Activated T-cell treated with anti-CD3 and anti-CD28 coated beads, Interleukin-2, amount 50 U/mL, for 1 hour (primary cell): ENCODE measurements at places on chromosomes 12 and 14.

DNA sequence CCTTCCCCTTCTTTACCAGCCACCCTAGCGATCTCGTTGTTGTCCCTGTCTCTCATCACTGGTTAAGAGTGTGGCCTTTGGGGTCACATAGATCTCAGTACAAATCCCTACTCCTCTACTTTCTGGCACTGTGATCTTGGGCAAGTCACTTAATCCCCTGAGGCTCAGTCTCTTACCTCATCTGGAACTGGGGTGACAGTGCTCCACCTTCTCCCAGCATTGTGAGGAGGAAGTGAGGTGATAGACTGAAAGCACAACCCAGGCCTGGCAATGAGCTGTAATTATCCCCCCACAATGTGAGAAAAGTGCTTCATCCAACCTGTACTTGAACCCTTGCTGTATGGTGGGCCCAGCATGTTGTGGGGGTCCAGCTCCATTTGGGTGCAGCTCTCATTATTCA is 48.0 kb downstream of the IRAK3 start:
- DNase-seq = no peak

- DNase-seq = no peak
Measured at GRCh38 chr14:69234106-69234505, 25.9 kb upstream of the GALNT16 start.

DNA sequence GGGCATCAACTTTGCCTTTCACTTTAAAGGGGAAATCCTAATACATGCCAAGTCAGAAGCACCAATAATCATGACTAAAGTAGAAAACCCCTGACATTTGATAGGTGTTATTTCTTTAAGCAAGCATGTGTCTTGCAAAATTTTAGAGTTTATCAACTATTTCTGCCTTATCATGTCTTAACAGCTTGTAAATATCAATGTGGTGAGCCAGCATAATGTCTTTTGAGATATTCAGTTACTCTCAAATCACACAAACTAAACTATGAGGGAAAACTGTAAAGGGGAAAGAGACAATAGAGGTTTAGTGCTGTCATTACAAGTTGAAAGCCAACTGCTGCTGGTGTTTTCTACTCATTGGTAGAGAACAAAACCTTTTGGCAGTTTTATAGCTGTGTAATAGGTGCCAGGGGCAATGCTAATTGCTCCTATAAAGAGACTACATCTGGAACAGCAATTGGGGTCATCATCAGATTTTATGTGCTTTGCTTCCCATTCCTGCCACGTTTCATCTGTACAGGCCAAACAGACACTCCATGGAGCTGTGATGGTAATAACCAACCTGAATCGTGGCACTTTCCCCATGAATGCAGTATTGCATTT is 1027.4 kb downstream of the FSCB start:
- DNase-seq = no peak

DNA sequence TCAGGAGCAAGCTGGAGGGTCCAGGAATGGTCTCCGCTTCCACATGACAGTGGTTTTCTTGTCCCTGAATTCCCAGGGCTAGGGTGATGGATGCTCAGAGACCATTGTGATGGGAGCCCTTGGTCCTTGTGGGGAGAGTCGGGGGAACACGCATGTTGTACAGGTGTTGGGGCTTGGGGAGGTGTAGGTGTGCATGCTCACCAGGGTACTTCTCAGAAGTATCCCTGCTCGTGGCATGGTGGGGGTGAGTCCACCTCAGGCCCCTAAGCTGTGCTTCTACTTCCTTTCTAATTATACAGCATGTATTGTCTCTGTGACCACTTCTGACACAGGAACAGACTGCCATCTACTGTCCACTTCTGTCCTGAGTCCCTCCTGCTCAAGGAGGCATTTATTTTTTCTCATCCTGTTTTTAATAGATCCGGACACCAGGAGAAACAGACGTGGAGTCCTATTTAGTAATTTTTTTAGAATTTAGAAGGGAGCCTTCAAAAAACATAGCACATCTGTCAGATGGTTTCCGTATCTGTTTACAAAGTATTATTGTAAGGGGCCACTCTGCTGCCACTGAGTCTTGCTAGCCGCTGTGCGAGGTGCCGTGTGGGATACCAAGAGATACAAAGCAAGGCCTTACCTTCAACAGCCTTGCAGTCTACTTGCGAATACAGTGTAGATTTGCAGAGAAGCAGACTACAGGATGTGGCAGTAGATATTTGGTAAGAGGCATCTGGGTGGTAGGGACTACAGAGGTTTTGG is 10.5 kb downstream of the NTF3 start:
- no peak for DNase-seq

- DNase-seq = no peak
Measured at GRCh38 chr12:115811045-115811444, 466.4 kb downstream of the MED13L start.

DNA sequence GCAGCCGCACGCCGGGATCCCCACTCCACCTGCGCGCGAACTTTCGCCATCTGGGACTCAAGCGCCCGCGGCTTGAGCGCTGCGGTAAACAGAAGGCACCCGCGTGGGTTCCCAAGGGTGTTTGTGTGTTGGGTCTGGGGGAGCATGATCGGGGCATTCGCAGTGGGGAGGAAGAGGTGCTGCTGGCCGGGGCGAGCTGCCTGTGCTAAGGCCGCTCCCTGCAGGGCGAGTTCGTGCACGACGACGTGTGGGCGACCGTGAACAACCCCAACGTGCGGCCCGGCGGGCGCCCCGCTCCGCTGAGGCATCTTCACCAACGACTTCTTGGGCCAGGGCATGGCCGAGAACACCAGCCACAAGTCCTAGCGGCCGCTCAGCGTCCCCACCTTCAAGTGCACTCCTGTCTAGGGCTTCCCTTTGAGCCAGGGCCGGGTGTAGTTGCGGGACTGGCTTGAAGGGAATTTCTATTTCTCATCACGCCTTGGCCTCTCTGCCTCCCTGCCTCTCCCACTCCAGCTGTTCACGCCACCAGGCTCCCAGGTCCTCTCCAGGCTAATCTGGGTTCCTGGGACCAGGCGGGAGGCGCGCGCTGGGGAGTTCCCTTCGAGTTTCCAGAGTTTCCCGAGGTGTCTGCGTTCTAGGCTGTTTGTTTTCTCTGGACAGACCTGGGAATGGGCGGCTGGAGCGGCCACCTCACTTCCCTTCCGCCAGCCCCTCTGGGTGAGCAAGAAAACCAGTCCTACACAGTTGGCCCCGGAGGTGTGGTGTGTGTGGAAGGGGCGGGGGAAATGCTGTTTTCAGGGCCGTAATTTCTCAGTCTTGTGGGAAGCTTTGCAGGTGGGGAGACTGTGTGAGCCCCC is 417.8 kb upstream of the TMTC1 start:
- no peak for DNase-seq

GRCh38 chr12:38825006-38825405 is 80.4 kb downstream of the CPNE8 start:
- no peak for DNase-seq
